Heart left ventricle (tissue), 16 donors: ENCODE measurements at places on chromosomes 13 and 19. TPM values are rescaled to one million over a fixed set of nuclear protein-coding genes. Genes with fewer than 3 reads are reported as not detected.

DNA sequence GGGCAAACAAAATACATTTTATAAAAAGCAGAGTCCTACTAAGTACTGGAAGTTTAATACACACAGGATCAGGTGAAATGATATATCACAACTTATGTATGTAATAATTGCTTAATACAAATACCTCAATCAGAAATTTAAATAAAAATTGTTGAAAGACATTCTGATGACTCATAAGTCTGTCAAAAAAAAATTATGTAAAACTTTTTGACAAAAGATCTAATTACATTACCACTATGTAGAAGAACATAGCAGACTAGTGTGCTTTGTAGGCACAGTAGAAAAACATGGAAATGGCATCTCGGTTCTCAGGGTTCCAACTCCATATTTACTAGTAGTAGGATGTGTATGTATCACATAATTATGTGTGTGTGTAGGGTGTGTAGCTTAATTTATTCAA lies 156.2 kb downstream of the DNAJC3 start:
- H3K4me3 ChIP-seq: no peak overlapping the region
- H3K27ac ChIP-seq: no peak overlapping the region
- H3K36me3 ChIP-seq: no peaks in the 10 kb centered on the region
- no peaks in the 10 kb centered on the region for H3K27me3 ChIP-seq
- no peak for DNase-seq

- H3K27me3 ChIP-seq: no peaks in the 10 kb centered on the region
- peak overlapping the region; percentile 97 for H3K27ac ChIP-seq
Observed at GRCh38 chr19:45444318-45445041, 20.8 kb upstream of the ERCC1 start.

POLR2I gene
- total RNA-seq: 84.6 TPM

DNA sequence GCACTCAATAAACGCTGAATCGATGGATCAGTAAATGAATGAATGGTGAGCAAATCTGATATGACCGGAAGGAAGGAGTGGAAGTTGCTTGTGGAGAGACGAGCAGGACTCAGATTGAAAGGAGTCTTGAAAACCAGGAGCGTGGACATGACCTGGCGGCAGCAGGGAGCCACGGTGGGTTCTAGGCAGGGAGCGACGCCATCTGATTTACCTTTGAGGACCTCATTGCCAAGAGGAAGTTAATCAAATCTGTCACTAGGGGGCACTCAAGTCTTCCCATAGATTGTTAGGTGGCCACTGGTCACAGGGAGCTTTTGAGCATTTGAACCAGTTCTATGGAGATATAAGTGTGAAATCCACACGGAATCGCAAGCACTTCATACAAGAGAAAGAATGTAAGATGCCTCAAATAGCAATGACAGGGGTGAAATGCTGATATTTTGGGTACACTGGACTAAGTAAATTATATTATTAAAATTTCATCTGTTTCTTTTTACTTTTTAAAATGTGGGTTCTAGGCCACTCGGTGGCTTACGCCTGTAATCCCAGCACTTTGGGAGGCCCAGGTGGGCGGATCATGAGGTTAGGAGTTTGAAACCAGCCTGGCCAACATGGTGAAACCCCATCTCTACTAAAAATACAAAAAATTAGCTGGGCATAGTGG lies 9.2 kb upstream of the FBN3 start:
- no peak overlapping the region for H3K4me3 ChIP-seq
- H3K4me1 ChIP-seq: peaks cover 8% of the 10 kb centered on the region
- H3K36me3 ChIP-seq: no peaks in the 10 kb centered on the region
- H3K27ac ChIP-seq: no peak overlapping the region
- no peak for DNase-seq

GRCh38 chr13:111460548-111461444 lies 140.4 kb downstream of the TEX29 start:
- H3K27me3 ChIP-seq: peaks cover 35% of the 10 kb centered on the region
- no peaks in the 10 kb centered on the region for H3K36me3 ChIP-seq
- H3K27ac ChIP-seq: no peak overlapping the region
- H3K4me1 ChIP-seq: no peaks in the 10 kb centered on the region
- no peak overlapping the region for H3K4me3 ChIP-seq

GRCh38 chr13:34412817-34413375 lies 529.2 kb upstream of the NBEA start:
- no peak for DNase-seq
- no peak overlapping the region for H3K27ac ChIP-seq
- H3K27me3 ChIP-seq: no peaks in the 10 kb centered on the region
- H3K36me3 ChIP-seq: no peaks in the 10 kb centered on the region
- H3K4me1 ChIP-seq: no peaks in the 10 kb centered on the region

PTPRH gene
- total RNA-seq: 2.9 TPM

DNA sequence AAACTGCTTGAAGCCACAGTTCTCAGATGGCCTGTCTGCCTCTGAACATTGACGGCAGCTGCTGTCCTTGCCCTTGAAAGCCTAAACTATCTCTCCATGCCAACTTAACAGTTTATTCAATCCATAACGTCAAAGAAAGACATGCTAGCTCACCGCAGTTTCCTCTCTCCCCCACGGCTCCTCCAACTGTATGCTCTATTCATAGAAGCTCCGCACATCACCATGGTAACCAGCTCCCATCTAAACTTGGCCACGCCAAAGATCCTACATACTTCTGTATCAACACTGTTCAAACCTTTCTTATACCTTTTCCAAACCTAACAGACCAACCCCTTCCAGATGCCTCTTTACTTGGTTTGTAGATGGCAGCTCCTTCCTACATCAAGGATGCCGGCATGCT lies 48.6 kb downstream of the ZNF91 start:
- no peak overlapping the region for H3K27ac ChIP-seq
- DNase-seq: no peak
- peaks cover 5% of the 10 kb centered on the region for H3K36me3 ChIP-seq
- H3K27me3 ChIP-seq: no peaks in the 10 kb centered on the region
- H3K4me3 ChIP-seq: no peak overlapping the region
- no peaks in the 10 kb centered on the region for H3K4me1 ChIP-seq

DNA sequence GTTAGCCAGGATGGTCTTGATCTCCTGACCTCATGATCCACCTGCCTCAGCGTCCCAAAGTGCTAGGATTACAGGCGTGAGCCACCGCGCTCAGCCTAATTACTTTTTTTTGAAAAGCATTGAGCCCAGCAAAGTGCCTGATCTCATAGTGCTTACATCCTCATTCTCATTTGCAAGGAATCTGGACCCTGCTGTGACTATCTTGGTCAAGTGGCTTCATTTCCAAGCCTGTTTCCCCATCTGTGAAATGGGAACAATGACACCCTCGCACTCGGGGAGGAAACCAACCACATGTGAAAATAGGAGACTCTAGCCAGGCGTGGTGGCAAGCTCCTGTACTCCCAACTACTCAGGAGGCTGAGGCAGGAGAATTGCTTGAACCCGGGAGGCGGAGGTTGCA lies 1.6 kb upstream of the PLEKHA4 start:
- H3K36me3 ChIP-seq: peaks cover 19% of the 10 kb centered on the region
- H3K4me1 ChIP-seq: peaks cover 8% of the 10 kb centered on the region
- no peak for DNase-seq
- H3K27me3 ChIP-seq: no peaks in the 10 kb centered on the region
- no peak overlapping the region for H3K4me3 ChIP-seq
- no peak overlapping the region for H3K27ac ChIP-seq

ZNF492 gene
- 0.12 TPM for total RNA-seq

DNA sequence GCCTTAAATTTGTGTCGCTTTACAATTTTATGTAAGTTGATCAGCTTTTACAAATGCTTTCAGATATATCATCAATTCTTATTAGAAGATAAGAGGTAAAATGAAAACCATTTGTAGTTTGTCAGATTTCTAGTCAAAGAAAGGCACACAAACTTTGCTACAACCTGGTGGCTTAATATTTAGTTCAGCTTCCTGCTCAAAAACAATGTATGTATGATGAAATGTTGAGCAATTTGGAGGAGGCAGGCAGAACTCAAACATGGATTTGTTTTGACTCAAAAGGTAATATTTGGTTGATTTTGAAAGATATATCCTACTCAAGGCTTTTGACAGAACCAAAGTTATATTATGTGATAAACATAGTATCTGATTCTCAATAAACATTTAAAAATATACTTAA lies 24.2 kb downstream of the NEK5 start:
- H3K36me3 ChIP-seq: no peaks in the 10 kb centered on the region
- DNase-seq: no peak
- no peaks in the 10 kb centered on the region for H3K4me1 ChIP-seq
- no peaks in the 10 kb centered on the region for H3K27me3 ChIP-seq

- no peaks in the 10 kb centered on the region for H3K27me3 ChIP-seq
- DNase-seq: peak; percentile 26
- H3K4me3 ChIP-seq: no peak overlapping the region
- H3K27ac ChIP-seq: no peak overlapping the region
- no peaks in the 10 kb centered on the region for H3K36me3 ChIP-seq
Observed at GRCh38 chr13:40681341-40682146, 15.1 kb upstream of the FOXO1 start.

CEACAM4 gene
- 0.51 TPM for total RNA-seq

- no peaks in the 10 kb centered on the region for H3K36me3 ChIP-seq
- H3K4me1 ChIP-seq: no peaks in the 10 kb centered on the region
- no peaks in the 10 kb centered on the region for H3K27me3 ChIP-seq
- DNase-seq: no peak
- no peak overlapping the region for H3K27ac ChIP-seq
- no peak overlapping the region for H3K4me3 ChIP-seq
Observed at GRCh38 chr19:42514449-42514848, 13.8 kb downstream of the CEACAM1 start.

DNA sequence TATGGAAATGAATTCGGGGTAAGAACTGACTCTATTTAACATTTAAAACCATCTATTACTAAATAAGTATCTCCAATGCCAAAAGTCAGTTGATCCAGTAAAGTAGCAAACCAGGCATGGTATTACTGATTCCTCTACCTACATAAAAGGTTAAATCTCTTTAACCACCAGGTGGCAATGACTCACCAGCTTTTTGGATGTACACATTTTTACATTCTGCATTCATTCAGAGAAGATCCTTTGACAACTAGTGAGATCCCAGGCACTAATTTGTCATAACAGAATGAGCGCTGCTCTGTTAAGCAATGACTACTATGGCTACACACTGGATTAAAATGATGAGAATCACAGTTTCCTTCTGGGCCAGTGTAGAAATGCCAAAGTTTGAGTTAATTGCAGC lies 329.8 kb upstream of the GPC6 start:
- no peaks in the 10 kb centered on the region for H3K36me3 ChIP-seq
- no peaks in the 10 kb centered on the region for H3K27me3 ChIP-seq
- H3K4me1 ChIP-seq: no peaks in the 10 kb centered on the region
- no peak for DNase-seq

GRCh38 chr19:4327877-4328242 lies 10.8 kb downstream of the STAP2 start:
- H3K27me3 ChIP-seq: no peaks in the 10 kb centered on the region
- H3K27ac ChIP-seq: no peak overlapping the region
- H3K4me3 ChIP-seq: peak overlapping the region; percentile 60
- peaks cover 5% of the 10 kb centered on the region for H3K4me1 ChIP-seq
- H3K36me3 ChIP-seq: no peaks in the 10 kb centered on the region

- H3K27me3 ChIP-seq: no peaks in the 10 kb centered on the region
- H3K4me3 ChIP-seq: no peak overlapping the region
- no peaks in the 10 kb centered on the region for H3K36me3 ChIP-seq
Observed at GRCh38 chr19:19107654-19108053, 30.6 kb downstream of the TMEM161A start.

ZNF723 gene
- not detected for total RNA-seq

GRCh38 chr13:30804474-30804873 lies 69.1 kb downstream of the ALOX5AP start:
- no peak overlapping the region for H3K4me3 ChIP-seq
- H3K36me3 ChIP-seq: no peaks in the 10 kb centered on the region
- H3K4me1 ChIP-seq: peaks cover 30% of the 10 kb centered on the region
- no peaks in the 10 kb centered on the region for H3K27me3 ChIP-seq
- no peak overlapping the region for H3K27ac ChIP-seq
- no peak for DNase-seq
